ENCODE measurements at places on chromosomes 1 and 21. TPM values are rescaled to one million over a fixed set of nuclear protein-coding genes. Genes with fewer than 3 reads are reported as not detected.

The OR2T11 gene
- total RNA-seq = not detected

The GBP5 gene
- total RNA-seq = 0.54 TPM

The TAS1R1 gene
- total RNA-seq = not detected

The ERO1B gene
- total RNA-seq = 6.4 TPM

- DNase-seq = no peak
Observed at GRCh38 chr1:171484760-171485374, 463 bp upstream of the PRRC2C start.

- no peak for DNase-seq
Observed at GRCh38 chr1:167504467-167504827, 13.9 kb downstream of the CD247 start.

GRCh38 chr1:177571076-177571475 lies 398.8 kb downstream of the SEC16B start:
- DNase-seq = no peak

DNA sequence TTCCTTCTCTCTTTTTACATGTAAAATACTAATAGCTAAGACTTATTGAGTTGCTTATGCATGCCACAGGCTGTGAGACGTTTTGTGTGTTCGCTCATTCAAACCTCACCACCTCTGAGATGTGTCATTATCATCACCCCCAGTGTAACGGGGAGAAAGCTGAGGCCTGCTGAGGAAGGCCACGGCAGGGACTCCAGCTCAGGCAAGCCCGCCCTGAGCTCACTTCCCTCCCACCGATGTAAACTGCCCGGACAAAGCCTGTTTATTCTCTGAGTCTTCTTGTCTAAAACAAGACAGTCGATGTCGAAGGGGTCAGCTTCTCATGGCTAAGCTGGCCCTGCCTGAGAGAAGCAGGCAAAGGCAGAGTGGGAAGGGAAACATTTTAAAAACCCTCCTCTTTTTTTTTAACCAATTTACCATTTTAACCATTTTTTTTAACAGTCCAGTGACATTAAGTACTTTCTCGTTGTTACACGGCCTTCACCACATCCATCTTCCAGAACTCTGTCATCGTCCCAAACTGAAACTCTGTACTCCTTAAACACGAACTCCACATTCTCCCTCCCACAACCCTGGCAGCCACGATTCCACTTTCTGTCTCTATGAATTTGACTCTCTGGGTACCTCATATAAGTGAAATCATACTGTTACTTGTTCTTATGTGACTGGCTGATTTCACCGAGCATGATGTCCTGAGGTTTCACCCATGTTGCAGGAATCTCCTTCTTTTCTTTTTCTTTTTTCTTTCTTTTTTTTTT lies 204.8 kb upstream of the GALNT2 start:
- DNase-seq = no peak

- DNase-seq = no peak
Observed at GRCh38 chr1:56915960-56916359, 49.9 kb downstream of the C8B start.
